ENCODE measurements at places on chromosomes 6 and 20. TPM values are rescaled to one million over a fixed set of nuclear protein-coding genes. Genes with fewer than 3 reads are reported as not detected.

The TFAP2D gene
- not detected for total RNA-seq

The RAMACL gene
- total RNA-seq, result 0.05 TPM

The PKIB gene
- total RNA-seq, result 4.1 TPM

The ULBP3 gene
- 14.7 TPM for total RNA-seq

The RIPOR2 gene
- total RNA-seq, result 0.21 TPM

The TRIM15 gene
- not detected for total RNA-seq

The ULBP1 gene
- total RNA-seq, result 0.05 TPM

The FAM217B gene
- total RNA-seq, result 6.9 TPM

The PNPLA1 gene
- 0.23 TPM for total RNA-seq

The SLC22A7 gene
- total RNA-seq, result not detected

All from airway epithelial cell (primary cell).